Endothelial cell of umbilical vein (primary cell): ENCODE measurements at places on chromosomes 11 and 22. TPM values are rescaled to one million over a fixed set of nuclear protein-coding genes. Genes with fewer than 3 reads are reported as not detected.
A peak's percentile ranks its signal among the peaks of the same experiment; 100 is the strongest.

DNA sequence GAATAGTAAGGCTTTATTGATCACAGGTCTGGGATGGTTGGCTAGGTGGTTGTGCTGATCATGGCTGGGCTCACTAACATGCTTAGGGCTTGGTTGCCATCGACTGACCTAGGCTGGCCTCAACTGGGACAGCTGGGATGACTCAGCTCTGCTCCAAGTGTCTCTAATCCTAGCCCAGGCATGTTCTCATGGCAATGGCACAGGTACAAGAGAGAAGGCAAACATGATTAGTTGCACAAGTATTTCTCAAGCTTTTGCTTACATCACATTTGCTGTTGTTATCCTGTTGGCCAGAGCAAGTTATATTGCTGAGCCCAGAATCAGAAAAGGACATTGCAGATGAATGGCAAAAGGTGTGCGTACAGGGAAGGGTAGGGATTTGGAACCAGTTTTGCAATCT is 68.5 kb upstream of the SLC35C1 start:
- DNase-seq, result no peak

DNA sequence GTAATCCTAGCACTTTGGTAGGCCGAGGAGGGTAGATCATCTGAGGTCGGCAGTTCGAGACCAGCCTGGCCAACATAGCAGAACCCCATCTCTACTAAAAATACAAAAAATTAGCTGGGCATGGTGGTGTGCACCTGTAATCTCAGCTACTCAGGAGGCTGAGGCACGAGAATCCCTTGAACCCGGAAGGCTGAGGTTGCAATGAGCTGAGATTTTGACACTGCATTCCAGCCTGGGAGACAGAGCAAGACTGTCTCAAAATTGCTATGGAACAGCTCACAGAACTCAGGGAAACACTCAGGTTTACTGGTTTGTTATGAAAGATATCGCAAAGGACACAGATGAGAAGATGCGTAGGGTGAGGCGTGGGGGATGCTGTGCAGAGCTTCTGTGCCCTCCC is 2.7 kb downstream of the FAM118A start:
- DNase-seq, result no peak

DNA sequence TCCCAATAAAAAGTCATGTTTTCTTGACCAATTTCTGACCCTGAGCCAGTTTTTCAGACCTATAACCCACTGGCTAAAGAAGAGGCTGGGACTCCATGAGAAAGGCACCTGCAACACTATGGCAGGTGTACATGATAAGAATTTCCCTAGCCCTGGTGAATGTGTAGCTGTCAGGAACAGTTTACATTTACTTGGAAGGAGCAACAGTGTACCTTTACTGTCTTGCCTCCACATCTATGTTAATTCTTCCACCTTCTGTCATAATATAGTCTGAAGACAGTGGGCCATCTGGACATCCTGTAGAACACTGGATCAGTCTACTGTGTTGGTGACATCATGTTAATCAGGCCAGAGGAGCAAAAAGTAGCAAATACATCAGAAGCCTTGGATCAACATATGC is 72.1 kb upstream of the CD82 start:
- DNase-seq, result no peak

- peak; percentile 93 for DNase-seq
Measured at GRCh38 chr22:31046539-31047226, 34.4 kb upstream of the SMTN start.

- DNase-seq, result no peak
Measured at GRCh38 chr11:72719551-72719950, 32.7 kb downstream of the ARAP1 start.

GRCh38 chr22:46617207-46617985 is 2.8 kb upstream of the GRAMD4 start:
- no peak for DNase-seq

- peak; percentile 38 for DNase-seq
Measured at GRCh38 chr22:29623553-29624169, 20.2 kb downstream of the NF2 start.

DNA sequence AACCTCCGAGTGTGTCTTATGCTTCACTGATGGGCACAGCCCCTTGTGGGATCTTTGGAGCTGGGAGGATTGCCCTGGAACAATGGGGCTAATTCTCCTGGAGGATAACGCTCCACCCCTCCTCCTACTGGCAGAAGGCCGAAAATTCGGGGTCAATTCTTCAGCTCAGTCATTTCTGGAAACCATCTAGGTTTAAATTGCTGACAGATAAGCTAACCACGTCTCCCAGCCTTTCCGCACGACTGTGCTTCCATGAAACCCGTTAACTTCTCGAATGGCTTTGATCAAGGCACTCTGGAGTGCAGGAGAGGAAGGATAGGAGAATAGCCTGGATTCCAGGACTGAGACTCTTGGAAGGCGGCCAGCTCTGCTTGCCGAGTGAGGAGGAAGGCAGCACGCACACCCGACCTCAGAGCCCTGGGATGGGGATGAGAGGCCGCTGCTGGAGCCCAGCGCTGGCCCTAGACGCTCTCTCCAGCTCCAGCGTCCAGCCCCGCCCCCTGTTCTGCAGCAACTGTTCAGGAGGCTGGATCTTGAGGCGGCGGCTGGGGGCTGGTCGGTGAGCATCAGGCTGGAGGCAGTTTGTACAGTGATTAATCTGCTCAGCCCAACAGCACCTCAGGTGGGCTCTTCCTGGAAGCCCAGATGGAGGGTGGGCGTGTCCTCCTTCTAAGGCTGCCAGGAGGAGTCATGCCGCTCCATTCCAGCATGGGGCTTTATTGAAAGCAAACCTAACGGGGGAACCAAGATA is 176.7 kb upstream of the NCAM1 start:
- DNase-seq, result no peak

DNA sequence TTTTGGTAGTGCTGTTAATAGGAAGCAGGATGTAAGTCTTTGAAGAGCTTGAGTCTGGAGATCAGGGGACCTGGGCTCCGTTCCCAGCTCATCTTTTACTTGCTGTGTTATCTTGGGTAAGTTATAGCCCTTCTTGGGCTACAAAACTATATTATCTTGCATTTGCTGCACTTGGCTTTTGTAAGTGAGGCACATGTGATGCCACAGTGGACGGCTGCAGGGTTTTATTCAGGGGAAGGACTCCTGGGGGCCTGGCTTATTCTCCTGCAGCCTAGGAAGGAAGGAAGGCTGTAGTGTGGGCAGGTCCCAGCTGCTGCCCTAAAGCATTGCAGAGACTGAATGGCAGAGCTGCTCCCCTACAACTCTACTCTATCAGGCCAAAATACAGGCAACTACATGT is 6.4 kb downstream of the CD82 start:
- DNase-seq, result no peak

GRCh38 chr11:116471608-116472256 is 301.1 kb downstream of the BUD13 start:
- peak; percentile 96 for DNase-seq

GRCh38 chr11:114317787-114318137 is 21.6 kb downstream of the NNMT start:
- peak; percentile 73 for DNase-seq

- DNase-seq, result peak; percentile 99
Measured at GRCh38 chr22:25085930-25086901, 113.4 kb upstream of the CRYBB3 start.

DNA sequence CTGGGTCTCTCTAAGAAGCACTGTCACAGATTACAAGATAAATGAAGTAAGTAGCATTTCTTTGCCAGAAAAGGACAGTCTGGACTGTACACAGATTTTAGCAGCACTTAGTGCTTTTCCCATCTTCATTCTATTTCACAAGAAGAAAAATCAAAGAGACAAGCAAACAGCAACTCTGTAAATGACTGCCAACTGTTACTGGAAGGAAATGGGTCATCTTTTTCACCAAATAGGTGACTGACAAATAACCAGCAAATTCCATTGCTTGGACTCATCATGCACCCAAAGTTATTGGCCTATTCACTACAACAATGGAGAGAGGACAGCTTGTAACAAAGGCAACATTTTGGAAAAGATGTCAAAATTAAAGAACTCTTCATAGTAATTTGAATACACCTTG is 28.9 kb upstream of the CARD18 start:
- DNase-seq, result no peak

- no peak for DNase-seq
Measured at GRCh38 chr11:3231851-3232744, at the start of gene MRGPRE. TSS of gene MRGPRE (minus strand) at chr11:3232417. CDS start at chr11:3228799, 3,618 bp downstream.

GRCh38 chr11:64846998-64847666 is 2.7 kb upstream of the CDC42BPG start:
- peak; percentile 85 for DNase-seq

GRCh38 chr11:1048375-1049070 is 12.0 kb upstream of the MUC6 start:
- no peak for DNase-seq

GRCh38 chr11:60165951-60166350 is 16.9 kb downstream of the MS4A6A start:
- DNase-seq, result no peak

- no peak for DNase-seq
Measured at GRCh38 chr11:121071846-121072450, 29.1 kb upstream of the TECTA start.

Gene MMP13
- not detected in 2 replicates for total RNA-seq

Gene TPBGL
- total RNA-seq, result not detected in 2 replicates

Gene MMP11
- total RNA-seq, result 10.1 and 10.3 TPM in 2 replicates

Gene INS
- not detected in 2 replicates for total RNA-seq

Gene CLMP
- total RNA-seq, result 0.18 and 0.37 TPM in 2 replicates

Gene TRIM44
- total RNA-seq, result 62.3 and 72.0 TPM in 2 replicates

Gene PRG3
- total RNA-seq, result not detected in 2 replicates

Gene OR2D2
- total RNA-seq, result 0.31 and 1.2 TPM in 2 replicates

Gene B4GALNT4
- 5.2 and 9.6 TPM in 2 replicates for total RNA-seq

Gene SCARF2
- 18.4 and 20.1 TPM in 2 replicates for total RNA-seq

Gene ARHGEF17
- 80.6 and 89.9 TPM in 2 replicates for total RNA-seq

Gene OR52I2
- not detected in 2 replicates for total RNA-seq

Gene MCHR1
- total RNA-seq, result not detected in 2 replicates
